ENCODE measurements at places on chromosomes 4 and X.

- no peak for DNase-seq
Measured at GRCh38 chrX:35507701-35508100, 290.4 kb upstream of the MAGEB16 start.

- DNase-seq, result no peak
Measured at GRCh38 chr4:30867427-30867826, 147.3 kb downstream of the PCDH7 start.

DNA sequence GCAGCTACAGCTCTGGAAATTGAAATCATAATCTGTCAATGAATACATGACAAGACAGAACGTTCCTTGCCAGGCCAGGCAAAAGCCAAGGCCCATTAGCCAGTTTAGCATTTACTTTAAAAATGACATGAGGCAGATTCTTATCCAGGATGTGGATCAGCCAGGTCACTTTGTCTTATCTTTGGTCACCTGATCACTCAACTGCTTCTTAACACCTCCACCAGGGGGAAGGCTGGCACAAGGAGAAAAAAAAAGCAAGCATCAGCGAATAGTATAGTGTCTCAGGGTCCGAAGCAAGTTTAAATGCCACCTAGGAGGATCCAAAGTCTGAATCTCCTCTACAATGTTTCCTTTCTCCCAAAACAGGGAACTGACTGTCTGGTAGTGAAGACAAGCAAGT lies 18.8 kb downstream of the ATP1B4 start:
- DNase-seq, result no peak

GRCh38 chr4:1247864-1248244 lies 1.1 kb downstream of the CTBP1 start:
- DNase-seq, result no peak

DNA sequence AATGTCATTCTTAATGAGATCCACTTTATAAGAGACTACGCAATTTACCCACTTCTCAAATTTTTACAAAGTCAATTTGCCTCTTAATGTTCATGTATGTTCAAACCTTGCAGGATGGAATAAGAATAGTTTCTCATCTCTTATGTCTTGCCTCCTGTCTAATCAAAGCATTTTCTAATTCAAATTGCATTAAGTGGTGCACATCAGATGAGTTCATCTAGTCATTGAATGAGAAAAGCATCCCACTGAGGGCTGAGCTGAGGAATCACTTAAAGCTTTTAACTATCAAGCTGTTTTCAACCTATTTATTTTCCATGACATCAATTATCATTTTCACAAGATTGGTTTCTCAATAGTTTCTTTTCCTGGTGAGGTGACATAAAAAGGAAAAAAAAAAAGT lies 1964.0 kb downstream of the PCDH7 start:
- no peak for DNase-seq

DNA sequence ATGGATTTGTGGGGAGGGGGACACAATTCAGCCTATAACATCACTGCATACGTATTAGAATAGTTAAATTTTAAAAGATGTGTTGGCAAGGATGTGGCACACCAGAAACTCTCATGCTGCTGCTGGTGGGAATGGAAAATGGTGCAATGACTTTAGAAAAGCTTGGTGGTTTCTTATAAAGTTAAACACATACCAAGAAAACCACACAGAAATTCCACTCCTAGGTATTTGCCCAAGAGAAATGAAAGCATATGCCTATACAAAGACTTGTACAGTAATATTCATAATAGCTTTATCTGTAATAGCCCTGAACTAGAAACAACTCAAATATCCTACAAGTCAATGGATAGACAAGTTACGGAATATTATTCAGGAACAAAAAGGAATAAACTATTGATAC lies 71.3 kb upstream of the PDHA1 start:
- DNase-seq, result no peak
